ENCODE measurements at places on chromosomes 16 and 17.

GRCh38 chr16:65224471-65224870 is 102.6 kb upstream of the CDH11 start:
- no peak for DNase-seq

- no peak for DNase-seq
Observed at GRCh38 chr16:49994006-49994405, 31.0 kb upstream of the CNEP1R1 start.

DNA sequence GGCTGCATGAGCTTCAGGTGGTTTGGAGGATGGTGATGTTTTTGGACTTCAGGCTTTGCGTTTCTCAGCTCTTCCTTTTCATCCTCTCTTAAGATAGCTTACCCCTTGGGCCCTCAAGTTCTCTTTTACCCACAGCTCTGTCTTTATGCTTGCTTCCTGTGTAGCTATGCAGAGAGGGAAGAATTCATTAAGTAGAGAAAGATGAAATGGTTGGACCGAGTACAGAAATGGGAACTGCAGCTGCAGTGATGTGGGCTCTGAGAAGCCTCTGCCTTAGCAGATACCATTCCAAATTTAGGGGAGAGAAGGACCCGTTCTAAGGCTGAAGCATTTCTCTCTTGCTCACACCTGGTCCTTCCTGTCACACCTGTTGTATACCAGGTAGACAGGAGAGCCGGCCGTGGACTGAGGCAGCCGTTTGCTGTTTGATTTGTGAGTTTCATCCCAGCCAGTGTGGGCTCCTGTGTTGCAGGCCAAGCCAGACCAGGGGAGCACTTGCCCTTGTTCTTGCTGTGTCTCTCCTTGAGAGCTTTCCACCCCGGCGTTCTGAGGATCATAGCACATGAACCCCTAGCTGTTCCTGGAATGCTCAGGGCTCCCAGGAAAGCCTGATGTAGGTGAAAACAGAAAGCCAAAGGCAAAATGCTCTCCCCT is 392.7 kb downstream of the CPPED1 start:
- no peak for DNase-seq

DNA sequence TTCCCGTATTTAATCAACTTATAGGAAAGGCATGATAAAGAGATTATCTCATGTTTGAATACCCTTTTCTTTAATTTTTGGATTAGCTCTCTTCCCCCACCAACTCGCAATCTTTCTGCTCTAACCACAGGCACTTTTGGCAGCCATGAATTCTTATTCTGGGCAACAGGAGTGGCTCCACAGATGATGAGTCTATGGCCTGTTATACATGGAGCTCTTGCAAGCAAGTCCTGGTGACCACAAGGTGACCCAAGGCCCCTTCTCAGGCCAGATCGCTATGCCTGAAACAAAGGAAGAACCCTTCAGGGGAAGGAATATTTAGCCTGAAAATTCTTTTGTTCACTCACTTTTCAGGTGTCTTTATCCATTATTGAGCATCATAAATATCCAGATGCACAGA is 10.8 kb upstream of the ZNF267 start:
- DNase-seq = no peak

- DNase-seq = peak; percentile 85
Observed at GRCh38 chr16:78249056-78249455, 149.6 kb downstream of the WWOX start.

GRCh38 chr16:65229191-65229662 is 107.4 kb upstream of the CDH11 start:
- no peak for DNase-seq

DNA sequence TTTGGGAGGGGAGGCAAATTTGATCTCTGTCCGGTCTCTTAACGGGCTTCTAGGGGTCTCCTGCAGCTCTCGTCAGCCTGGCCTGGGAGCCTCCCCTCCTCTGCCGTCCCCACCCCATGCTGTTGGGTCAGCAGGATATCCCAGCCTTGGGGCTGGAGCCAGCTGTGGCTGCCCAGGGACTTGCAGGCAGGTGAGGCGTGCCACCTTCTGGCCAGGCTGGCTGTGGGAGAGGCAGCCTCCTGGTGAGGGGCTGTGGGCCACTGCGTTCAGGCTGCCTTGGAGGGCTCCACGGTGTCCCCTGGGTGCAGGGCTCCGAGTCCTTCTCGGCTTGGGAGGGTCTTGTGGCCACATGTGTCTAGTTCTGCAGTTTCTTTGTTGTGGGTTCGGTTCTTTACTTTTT is 34.6 kb downstream of the TBCD start:
- no peak for DNase-seq

DNA sequence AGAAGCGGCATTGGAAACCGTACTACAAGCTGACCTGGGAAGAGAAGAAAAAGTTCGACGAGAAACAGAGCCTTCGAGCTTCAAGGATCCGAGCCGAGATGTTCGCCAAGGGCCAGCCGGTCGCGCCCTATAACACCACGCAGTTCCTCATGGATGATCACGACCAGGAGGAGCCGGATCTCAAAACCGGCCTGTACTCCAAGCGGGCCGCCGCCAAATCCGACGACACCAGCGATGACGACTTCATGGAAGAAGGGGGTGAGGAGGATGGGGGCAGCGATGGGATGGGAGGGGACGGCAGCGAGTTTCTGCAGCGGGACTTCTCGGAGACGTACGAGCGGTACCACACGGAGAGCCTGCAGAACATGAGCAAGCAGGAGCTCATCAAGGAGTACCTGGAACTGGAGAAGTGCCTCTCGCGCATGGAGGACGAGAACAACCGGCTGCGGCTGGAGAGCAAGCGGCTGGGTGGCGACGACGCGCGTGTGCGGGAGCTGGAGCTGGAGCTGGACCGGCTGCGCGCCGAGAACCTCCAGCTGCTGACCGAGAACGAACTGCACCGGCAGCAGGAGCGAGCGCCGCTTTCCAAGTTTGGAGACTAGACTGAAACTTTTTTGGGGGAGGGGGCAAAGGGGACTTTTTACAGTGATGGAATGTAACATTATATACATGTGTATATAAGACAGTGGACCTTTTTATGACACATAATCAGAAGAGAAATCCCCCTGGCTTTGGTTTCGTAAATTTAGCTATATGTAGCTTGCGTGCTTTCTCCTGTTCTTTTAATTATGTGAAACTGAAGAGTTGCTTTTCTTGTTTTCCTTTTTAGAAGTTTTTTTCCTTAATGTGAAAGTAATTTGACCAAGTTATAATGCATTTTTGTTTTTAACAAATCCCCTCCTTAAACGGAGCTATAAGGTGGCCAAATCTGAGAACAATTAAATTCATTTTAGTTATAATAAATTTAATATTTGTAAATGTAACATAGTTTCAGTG is 1.7 kb downstream of the HEXIM1 start:
- DNase-seq = peak; percentile 81

GRCh38 chr16:49269201-49269600 is 12.4 kb downstream of the CBLN1 start:
- no peak for DNase-seq

- DNase-seq = no peak
Observed at GRCh38 chr17:33889040-33889439, 366.0 kb upstream of the CCL2 start.

Data from endodermal cell (in vitro differentiated cells).